ENCODE measurements at places on chromosomes 1 and 21. TPM values are rescaled to one million over a fixed set of nuclear protein-coding genes. Genes with fewer than 3 reads are reported as not detected.

Gene TNFSF18
- total RNA-seq, result not detected

GRCh38 chr1:30319765-30320580, 403.4 kb downstream of the MATN1 start:
- DNase-seq, result no peak

DNA sequence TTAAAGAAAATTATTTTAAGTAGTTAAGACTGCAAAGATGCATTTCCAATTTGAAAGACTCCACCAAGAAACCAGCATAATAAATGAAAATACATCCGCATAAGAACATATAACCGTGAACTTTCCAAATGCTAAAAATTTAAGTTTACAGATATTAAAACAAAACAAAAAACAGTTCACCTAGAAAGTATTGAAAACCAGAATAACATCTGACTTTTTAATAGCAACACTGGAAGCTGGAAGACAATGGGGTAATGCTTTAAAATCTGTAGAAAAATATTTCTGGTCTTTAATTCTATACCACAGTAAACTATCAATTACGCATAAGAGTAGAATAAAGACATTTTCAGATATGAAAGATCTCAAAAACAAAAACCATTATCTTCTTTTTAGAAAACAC, 79.3 kb upstream of the COL24A1 start:
- DNase-seq, result no peak

GRCh38 chr1:19557609-19558051, 72.3 kb upstream of the CAPZB start:
- DNase-seq, result no peak

GRCh38 chr1:157776971-157777391, at the start of gene FCRL2:
FCRL2 (minus strand) TSS chr1:157777132; CDS start chr1:157777073, 59 bp downstream.
- no peak for DNase-seq

Gene NOS1AP
- 0.85 TPM for total RNA-seq

- DNase-seq, result no peak
Observed at GRCh38 chr1:11400155-11400554, 78.8 kb upstream of the DISP3 start.

Gene OR10J1
- total RNA-seq, result not detected

DNA sequence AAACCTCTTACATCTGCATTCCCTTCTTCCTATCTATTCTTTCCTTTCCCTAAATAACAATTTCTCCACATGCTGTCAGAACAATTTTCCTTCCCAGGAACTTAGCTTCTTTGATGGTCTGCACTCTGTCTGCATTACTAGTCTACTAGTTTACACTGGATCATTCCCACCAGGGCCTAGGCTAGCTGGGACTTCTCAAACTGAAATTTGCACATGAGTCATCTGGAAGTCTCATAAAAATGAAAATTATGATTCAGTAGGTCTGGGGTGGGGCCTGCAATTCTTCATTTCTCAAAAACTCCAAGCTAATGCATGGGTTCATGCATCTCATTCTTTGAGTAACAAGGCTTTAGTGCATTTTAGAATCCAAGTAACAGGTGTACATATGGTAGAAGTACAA, 74.2 kb downstream of the GABPA start:
- no peak for DNase-seq

DNA sequence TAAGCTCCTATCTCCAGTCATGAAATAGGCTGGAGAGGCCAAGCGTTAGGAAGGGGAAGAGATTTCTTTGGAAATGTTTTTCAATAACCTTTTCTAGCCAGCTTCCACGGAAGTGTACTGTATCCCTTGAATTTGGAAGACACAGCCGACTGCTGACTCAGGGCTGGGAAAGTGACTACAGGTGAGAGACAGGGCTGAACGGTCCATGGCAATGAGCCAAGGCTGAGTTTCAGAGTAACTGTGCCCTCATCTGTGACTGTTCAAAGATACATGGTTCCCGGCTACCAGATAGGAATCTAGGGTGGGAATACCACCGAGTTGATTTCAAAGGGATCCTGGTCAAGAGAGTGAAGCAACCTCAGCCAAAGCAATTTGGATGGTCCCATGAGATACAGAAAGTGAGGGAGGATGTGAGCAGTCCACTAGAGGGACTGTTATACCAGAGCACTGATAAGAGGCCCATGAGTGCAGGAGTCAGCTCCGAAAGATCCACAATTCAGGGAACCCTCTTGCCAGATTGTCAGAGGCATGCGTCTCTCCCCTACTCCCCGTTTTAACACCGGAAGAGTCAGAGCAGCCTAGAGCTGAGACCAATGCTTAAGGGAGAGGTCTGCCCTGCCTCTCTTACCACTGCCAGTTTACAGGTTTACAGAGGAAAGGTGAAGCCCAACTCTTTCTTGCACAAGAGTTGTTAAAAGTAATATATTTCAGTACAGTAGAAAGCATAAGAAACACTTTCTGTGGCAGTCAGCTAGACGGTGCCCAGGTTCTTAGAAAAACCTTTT, 3.2 kb upstream of the KRTAP19-8 start:
- DNase-seq, result no peak

Gene NFASC
- total RNA-seq, result 1.7 TPM

DNA sequence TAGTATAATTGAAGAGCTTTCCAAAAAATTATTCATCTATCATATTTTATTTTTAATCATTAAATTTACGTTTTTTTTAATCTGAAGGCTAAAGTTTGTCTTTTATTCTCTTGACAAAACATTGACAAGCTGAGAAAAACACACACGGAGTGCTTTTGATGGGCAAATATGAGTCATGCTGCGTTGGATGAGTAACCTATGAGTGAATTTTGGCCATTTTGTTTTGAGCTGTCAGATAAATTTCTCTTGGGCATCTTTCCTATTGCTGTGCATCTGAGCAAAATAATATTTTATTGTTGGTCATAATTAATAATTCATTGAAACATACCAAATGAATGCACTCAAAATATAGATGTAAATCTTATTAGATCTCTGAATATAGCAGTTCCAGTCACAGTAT, 1144.1 kb upstream of the ADGRL2 start:
- DNase-seq, result no peak

GRCh38 chr1:66546047-66546810, 12.3 kb downstream of the SGIP1 start:
- DNase-seq, result no peak

Gene C1orf174
- total RNA-seq, result 21.7 TPM

DNA sequence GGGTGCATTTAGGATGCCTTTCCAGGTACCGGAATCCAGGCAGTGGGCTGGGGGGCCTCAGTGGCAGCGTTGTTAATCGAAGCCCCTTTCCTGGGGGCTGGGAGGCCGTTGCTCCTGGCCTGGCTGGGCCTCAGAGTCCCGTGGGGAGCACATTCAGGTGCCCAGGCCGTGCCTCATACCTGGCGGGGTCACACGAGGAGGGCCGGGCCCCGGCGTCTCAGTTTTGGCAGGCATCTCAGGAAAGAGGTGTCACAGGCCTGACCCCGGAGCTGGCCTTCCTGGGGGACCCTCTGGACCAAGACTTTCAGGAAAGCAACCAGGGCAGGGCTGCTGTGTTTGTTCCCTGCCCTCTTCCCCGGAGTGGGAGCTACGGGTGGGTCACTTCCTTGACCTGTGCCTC, 4.1 kb downstream of the NBL1 start:
- no peak for DNase-seq

DNA sequence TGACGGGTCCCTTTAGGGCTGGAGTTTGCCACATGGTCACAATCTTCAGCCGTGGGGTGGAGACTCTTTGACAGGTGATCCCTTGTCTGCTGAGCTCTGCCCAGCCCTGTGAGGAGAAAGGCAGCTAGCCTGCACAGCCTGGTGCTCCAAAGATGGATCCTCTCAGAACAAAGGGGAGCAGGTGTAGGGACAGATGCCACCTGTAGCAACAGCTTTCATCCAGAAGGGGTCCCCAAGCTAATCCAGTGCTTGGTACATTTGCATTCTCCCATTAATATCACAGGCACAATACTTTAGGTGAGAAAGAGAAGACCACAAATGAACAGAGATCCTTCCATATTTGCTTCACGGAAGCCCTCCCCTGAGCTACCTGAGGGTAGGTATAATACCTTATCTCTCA, 93.2 kb downstream of the CCDC185 start:
- DNase-seq, result no peak

Gene TFF2
- total RNA-seq, result not detected

- no peak for DNase-seq
Observed at GRCh38 chr1:64664299-64664698, 80.6 kb upstream of the RAVER2 start.

DNA sequence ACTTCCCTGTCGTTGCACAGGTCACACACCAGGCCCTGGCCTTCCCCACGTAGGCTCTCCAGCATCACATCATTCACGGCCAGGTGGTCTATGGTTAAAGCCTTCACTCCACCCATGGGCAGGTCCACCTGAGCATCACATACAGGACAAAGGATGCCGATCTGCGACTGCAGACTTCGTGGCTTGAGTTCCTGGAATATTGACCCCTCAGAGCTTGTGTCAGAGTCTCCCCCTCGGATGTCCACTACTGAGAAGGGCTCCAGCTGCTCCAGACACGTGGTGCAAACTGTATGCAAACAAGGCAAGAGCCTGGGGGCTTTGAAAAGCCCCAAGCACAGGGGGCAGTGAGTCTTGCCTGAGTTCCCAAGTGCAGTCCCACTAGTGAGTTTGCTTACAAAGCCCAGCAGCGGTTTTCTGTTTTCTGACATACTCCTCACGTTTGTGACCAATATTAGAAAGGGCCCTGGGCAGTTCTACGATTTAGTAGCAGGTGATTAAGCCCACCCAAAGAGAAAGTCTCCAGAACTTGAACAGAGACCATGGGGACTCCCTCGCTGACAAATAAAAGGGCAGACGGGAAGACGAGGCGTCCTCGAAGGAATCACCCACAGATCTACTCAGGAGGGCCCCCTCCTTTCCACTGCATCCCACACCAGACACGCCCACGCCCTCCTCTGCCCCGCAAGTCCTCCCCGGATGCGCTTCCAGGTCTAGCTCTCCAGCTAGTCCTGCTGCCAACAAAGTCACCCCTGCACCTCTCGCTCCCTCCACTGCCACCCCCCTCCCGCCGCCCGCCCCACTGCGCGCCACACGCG, 568 bp downstream of the TRIM45 start:
- DNase-seq, result peak; percentile 32

DNA sequence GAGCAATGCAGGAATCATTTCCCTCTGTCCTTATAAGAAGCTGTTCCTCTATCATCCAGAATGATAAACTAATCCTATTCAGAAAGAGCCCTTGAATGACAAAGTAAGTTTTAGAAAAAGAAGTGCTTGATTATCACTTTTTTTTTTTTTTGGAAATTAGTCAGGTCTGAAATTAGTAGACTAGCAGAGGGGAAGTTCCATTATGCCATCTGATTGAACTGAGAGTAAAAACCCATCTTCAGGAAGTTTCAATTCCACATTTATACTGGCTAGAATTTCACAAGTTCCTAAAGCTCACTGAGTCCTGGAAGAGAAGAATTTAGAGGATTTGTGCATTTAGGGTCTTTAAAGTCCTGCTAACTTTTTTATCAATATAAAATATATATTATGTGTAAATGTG, 128.8 kb upstream of the COA6 start:
- no peak for DNase-seq

- no peak for DNase-seq
Observed at GRCh38 chr21:23809573-23809972, 1797.7 kb downstream of the MRPL39 start.

DNA sequence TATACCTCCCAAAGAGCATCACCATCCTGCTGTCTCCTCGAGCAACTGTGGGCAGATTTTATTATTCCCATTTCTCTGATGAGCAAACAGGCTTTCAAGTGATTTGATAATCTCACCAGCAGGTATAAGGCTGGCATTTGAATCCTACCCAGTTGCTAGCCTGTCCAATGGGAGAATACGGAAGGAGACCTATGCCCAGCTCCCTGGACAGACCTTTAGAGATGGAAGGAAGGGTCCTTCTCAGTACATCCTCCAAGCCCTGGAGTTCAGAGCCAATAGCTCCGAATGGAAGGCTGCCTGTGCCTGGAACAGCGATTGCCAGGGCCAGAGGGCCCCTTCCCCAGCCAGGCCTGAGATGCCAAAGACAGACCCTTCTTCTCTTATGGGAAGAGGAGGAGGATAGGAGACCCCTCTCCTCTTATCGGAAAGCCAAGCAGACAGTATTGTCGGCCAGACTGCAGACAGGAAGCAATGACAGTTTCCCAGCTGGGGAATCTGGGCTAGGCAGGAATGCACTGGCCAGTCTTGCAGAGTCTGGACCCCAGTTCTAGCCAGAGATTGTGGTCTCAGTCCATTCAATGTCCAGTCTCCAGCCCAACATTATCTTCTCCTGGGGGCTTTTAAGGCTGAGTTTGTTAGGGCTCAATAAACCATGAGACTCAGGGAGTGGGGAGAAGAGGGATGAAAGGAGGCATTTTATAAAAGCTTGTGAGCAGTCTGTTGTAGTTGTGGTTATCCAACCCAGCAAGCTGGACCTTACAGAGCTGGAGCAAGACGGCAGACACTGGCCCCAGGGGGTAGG, 2.0 kb downstream of the IFFO2 start:
- peak; percentile 25 for DNase-seq
